Dorsolateral prefrontal cortex (tissue), 122 donors: ENCODE measurements at places on chromosomes 7 and 10.

- DNase-seq: peak; percentile 72
Measured at GRCh38 chr7:148983200-148984146, 44.8 kb downstream of the PDIA4 start.

DNA sequence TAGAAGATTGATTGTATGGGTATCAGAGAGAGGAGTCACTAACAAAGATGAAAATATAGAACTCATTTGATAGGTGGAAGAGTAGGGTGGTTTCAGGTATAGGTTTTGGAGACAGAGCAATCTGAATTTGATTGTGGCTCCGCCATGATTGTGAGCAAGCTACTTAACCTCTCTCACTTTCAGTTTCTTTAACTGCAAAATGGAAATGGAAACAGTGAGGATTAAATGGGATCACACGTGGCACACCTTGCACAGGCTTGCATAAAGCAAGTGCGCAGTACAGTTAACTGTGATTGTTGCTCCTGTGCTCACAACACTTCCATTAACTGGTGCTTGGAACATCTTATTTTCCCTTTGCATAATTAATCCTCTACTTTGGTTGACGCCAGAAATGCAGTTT, 54.9 kb downstream of the ATXN7L1 start:
- no peak for DNase-seq

GRCh38 chr10:105075031-105075430, 433.9 kb downstream of the SORCS3 start:
- DNase-seq: no peak

DNA sequence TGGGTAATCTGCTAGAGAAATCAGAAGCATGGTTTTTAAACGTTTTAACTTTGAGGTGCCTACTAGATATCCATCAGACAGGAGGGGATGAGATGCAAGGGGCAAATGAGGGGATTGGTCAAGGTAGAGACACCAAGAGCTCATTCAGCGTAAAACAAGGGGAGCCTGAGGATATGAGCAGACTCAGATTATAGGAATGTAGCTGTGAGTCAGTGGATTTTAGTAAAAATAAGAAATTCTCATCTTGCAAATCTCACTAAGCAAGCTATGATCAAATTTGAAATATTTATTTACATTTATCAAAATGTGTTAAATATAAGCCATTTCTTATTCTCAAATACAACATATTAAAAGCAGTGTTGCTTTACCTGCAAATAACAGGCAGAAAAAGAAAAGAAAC, 21.4 kb upstream of the TFEC start:
- no peak for DNase-seq

GRCh38 chr7:37393476-37393875, 55.2 kb downstream of the ELMO1 start:
- DNase-seq: no peak

- no peak for DNase-seq
Measured at GRCh38 chr7:97697396-97697795, 34.5 kb upstream of the TAC1 start.

DNA sequence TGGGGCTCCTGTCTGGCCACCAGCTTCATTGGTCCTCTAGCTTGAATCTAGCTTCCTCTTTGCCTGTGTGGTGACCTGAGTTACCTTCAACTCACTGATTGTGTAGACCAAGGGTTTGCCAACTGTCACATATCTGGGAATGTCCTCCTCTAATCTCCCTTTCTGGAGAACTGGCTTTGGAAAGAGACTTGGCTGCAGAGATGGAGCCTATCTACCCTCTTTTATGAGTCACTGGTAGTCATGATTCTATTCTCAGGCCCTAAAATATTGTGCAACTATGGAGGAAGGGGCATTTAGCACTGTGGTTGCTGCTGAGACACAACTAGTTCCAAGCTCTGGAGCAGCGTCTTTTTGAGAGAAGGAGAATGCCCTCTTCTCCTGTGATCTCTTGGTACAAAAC, 691.3 kb downstream of the KCNMA1 start:
- no peak for DNase-seq

GRCh38 chr7:94940241-94940640, 32.8 kb downstream of the PPP1R9A start:
- DNase-seq: no peak

GRCh38 chr7:51444936-51445335, 128.3 kb upstream of the COBL start:
- no peak for DNase-seq

DNA sequence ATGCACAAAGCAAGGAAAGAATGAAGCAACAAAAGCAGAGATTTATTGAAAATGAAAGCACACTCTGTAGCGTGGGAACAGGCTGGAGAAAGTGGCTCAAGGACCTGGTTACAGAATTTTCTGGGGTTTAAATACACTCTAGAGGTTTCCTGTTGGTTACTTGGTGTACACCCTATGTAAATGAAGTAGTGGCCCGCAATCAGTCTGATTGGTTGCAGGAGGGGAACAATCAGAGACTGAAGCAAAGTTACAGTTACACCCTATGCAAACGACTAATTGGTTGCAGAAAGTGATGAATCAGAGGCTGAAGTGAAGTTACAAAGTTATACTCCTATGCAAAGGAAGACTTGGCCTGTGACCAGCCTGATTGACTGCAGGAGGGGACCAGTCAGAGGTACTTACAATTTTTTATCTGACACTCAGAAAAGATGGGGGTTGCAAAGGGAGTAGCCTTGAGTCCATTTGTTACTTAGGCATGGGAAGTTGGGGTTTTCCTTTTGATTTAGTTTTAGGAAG, 3.6 kb upstream of the MTPN start:
- no peak for DNase-seq

- DNase-seq: no peak
Measured at GRCh38 chr10:53453196-53453595, 680.6 kb upstream of the MBL2 start.

GRCh38 chr7:45256309-45256708, 98.7 kb downstream of the RAMP3 start:
- DNase-seq: no peak

GRCh38 chr7:33926535-33926934, 21.2 kb downstream of the BMPER start:
- no peak for DNase-seq

DNA sequence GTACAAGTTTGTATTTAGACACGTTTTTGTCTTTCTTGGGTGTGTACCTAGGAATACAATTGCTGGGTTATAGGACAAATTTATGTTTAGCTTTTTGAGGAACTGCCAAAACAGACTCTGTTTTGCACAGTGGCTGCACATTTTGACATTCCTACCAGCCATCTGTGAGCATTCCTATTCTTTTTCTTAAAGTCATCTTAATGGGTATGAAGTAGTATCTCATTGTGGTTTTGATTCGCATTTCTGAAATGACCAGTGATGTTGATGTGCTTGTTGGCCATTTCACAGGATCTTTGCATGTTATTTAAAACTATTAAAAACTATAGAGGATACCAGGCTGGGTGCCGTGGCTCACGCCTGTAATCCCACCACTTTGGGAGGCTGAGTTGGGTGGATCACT, 32.6 kb upstream of the IL15RA start:
- DNase-seq: no peak

DNA sequence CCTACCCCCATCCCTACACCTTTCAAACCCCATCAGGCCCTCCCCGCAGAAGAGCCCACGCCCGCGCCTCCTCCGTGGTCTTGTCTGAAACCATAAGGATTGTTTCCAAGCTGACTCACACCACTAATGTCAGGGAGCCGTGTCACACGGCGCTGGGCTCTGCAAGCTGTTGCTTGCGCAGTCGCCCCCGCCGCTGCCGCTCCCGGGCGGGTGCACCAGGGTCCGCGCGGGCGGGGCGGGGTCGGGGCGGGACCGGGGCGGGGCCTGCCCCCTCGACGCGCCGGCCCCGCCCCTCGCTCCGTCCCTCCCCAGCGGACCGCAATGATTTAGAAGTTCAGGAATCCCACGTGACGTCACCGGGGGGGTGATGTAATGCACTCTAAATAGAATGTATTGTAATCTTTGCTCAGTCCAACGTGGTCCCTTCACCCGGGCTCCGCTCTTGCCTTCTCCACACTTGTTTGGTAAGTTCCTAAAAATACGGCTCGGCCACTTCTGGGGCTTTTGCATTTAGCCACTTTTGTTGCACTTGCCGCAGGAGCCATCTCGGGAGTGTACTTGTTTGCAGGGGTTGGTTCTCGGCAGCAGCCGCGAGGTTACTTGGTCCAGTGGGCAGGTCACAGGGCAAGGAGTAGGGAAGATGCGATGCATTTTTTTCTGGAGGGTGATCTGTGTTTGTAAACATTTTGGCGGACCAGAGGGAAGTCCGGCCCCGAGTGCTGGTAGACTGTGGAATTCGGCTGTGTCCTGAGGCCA, 3.2 kb upstream of the CREB5 start:
- DNase-seq: peak; percentile 98

DNA sequence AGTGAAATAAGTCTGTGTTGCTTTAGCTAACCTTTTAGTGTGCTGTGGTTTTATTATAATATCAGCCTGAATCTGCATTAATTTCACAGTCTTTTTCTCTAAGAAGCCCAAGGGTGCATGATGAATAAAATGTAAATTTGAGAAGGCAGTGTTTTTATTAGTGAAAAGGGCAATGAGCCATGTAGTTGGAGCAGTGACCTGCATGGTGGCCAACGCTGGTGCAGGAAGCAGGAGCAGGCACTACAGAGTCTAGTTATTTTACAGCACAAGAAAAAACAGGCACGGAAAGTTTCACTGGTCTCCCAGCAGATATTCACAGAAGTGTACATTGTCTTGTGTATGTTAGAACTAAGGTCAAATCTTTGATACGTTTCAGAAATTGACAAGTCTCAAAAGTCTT, 247.8 kb downstream of the CELF2 start:
- DNase-seq: no peak

DNA sequence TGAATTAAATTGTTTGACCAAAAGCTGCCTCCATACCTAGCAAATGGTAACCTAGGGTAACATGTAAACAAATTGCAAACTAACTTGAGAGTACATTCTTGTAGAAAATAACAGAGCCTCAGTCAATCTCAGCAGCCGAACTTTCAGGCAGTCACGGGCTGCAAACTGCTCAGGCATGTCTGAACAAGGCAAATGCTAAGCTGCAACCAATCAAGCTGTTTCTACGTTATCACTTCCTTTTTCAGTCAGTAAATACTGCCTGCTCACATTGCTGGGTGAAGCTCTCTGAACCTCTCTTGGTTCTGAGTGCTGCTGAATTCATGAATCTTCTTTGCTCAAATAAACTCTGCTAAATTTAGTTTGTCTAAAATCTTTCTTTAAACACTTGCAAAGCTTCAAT, 1212.4 kb downstream of the SORCS1 start:
- peak; percentile 15 for DNase-seq
